ENCODE measurements at places on chromosomes 13 and 19.

DNA sequence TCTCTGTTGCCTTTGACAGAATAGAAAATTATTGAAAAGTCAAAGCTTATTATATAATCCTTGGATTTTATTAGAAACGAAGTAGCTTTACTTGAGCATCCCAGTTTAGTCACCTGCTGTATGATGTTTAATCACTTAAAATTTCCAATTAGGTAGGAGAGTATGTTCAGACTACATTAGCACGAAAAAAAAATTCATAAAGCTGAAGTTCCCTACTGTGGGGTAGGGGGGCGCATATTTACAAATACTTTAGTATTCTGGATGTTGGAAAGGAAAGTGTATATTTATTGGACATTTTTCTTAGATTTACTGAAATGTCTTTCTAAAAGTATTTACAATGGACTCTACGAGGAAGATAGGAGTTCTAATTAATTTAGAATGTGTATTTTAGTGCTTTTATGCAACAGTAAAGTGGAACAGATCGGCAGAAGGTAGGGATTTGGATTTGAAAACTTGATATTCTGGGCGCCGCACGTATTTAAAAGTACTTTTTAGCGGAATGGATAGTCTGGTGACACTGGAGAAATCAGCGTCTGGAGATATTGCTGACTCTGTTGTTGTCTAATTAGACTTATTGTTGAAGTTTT lies 1.9 kb downstream of the CDK8 start:
- DNase-seq: no peak

- DNase-seq: no peak
Observed at GRCh38 chr19:308471-309205, 17.4 kb upstream of the PLPP2 start.

DNA sequence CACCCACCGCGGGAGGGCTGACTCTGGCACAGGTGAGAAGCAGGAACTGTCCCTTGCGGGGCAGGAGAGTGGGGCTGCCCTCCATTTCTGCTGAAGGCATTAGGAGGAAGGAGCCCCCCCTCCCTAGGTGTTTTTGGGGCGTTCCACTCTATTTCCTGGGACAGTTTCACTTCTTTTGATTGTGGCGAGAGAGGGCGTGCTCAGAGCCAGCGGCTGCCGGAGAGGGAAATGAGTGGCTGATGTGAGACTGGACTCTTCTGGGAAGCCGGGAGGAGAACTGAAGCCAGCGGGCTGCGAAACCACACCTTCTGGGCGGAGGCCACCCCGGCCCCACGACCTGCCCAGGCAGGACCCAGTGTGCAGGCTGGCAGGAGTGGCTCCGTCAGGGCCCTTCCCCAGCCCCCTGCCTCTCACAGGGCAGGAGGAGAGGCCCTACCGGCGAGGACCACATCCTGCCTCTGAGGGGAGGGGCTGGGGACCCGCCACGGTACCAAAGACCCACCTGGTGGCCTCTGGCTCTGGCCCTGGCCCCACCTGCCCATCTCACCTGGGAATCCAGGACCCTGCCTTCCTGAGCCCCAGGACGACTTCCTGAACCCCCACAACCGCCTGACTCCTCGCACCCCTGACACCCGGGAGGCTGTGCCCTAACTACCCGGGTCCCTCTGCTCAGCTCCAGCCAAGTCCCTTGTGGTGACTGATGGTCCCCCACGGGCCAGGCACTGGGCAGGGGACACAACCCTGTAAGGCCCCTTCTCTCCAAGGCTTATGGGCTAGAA lies 25.9 kb downstream of the MPND start:
- no peak for DNase-seq

GRCh38 chr19:39951686-39952085 lies 17.3 kb upstream of the FCGBP start:
- no peak for DNase-seq

GRCh38 chr19:8393192-8393870 lies 3.2 kb downstream of the RAB11B start:
- DNase-seq: no peak

DNA sequence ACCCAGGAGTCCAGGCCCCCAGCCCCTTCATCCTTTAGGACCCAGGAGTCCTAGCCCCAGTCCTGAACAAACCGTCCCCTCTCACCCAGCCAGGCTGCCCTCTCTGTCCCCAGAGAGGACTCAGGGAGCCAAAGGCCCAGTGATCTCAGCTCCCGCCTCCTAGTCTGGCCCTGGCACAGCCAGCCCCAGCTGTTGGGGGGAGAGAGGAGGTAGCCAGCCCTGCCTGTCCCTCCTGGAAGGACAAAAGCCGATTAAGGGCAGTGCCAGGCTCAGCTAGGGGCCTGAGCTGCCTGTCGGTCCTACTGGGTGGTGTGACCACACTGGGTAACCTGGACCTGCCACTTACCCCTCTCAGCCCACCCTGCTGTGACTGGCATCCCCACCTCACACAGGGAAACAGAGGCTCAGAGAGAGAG lies 14.5 kb downstream of the LIPE start:
- DNase-seq: peak; percentile 69

- DNase-seq: no peak
Observed at GRCh38 chr19:45578861-45579260, 5.7 kb downstream of the OPA3 start.

DNA sequence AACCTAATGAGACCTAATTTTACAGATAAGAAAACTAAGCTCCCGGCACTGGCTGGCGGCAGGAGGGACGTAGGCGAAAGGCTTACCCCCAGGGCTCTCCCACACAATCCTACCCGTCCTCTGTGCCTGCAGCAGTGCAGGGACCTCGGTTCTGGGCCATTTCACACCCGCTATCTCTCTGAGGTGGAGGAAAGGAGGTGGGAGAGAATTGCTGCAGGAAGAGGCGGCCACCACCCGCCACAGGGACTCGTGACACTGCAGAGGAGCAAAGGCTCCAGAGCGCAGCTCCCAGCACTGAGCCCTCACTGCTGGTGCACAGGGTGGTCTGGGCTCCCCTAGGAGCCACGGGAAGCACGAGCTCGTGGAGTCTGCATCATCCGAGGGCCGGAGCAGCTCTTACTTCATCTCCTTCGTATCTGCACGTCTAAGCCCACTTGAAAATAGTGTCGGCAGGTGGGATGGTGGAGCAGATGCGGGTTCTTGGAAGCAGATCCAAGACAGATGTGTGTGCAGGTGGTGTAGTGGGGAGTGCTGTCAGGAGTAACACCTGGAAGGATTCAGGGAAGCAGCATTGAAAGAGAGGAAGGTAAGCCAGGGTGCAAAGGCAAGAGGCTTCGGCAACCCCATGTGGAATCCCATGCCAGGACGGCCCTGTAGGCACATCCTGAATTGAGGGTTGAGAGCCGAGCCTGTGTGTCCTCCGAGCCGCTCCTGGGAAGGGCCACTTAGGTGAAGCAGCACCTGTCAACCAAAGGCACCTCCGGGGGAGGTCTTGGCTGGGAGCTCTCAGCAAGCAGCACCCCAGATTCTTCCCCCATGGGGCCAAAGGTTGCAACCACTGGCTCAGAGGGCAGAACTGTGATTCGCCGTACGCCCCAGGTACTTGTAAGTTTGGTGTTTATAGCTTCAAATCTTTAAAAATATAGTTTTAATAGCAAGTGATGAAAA lies 115.8 kb upstream of the SPACA7 start:
- no peak for DNase-seq

GRCh38 chr13:106756446-106756845 lies 188.5 kb upstream of the ARGLU1 start:
- no peak for DNase-seq

DNA sequence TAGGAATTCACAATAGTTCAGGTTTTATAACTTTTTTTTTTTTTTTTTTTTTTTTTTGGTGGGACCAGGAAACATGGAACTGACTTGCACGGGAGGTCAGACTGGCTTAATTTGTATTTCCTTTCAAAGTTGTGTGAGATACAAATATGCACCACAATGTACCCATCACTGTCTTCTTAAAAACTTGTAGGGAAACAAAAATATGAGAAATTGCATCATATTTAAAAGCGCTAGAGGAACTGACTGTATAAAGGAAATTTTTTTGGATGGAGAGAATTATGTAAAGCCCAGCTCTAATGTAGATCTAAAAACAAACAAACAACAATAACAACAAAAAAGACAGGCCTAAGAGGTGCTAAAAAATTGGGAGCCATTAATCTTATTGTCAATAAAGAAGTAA lies 246.5 kb downstream of the DCT start:
- DNase-seq: no peak

- DNase-seq: no peak
Observed at GRCh38 chr13:30466841-30467252, 1.1 kb upstream of the HMGB1 start.

DNA sequence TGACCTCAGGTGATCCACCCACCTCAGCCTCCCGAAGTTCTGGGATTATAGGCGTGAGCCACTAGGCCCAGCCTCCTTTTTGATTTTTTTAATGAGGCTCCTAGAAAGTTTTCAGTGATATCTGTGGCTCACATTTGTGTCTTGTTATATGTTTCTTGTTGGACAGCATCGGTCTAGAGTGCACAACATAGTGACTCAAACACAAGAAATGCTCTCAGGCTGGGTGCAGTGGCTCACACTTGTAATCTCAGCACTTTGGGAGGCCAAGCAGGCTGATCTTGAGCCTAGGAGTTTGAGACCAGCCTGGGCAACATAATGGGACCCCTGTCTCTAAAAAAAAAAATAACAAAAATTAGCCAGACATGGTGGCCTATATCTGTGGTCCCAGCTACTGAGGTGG lies 8.2 kb downstream of the PHF11 start:
- DNase-seq: no peak

DNA sequence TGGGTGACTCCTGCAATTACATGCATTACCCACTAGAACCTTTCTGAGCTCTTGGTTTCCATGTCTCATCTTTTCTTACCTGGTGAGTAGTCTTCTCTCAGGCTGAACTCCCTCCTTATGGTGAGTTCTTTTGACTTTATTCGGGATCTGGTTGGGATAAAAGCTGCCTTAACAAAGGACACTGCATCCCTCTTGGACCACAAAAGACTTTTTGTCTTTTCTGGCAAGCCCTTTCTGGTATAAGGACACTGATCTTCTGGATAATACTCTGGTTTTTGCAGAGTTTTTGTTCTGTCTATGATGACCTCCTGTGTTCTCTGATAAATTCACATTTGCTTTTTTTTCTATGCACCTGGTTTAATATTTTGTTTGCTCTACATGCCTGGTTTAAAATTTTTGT lies 66.7 kb downstream of the SLITRK1 start:
- no peak for DNase-seq
